Ovary (tissue), 10 donors: ENCODE measurements at places on chromosomes 2 and 18.

- no peak for DNase-seq
Observed at GRCh38 chr2:170836027-170836426, 19.3 kb downstream of the GAD1 start.

DNA sequence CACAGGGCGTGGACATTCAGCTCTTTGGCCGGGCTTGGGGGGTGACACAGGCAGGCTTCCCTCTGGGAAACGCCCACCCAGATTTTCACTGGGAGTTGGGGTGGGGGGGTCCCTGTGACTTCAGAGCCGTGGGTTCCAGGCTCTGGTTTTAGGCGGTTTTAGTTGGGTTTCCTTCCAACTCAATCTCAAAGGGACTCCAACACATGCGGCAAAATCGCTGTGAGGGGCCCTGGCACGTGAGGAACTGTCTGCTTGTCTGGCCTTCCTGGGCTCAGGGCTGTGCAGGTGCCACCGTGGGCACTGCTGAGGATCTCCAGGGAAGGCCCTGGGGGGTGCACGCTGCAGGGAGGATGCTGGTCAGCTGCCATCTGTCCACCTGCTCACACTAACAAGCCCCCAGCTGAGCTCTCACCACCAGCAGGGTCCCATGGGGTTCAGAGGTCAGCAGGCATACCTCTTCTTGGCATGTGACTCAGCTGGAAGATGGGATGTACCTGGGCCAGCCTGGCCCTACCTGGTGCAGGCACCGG, 11.7 kb downstream of the HS6ST1 start:
- no peak for DNase-seq

- DNase-seq = no peak
Observed at GRCh38 chr18:12121175-12122042, 27.8 kb downstream of the ANKRD62 start.

DNA sequence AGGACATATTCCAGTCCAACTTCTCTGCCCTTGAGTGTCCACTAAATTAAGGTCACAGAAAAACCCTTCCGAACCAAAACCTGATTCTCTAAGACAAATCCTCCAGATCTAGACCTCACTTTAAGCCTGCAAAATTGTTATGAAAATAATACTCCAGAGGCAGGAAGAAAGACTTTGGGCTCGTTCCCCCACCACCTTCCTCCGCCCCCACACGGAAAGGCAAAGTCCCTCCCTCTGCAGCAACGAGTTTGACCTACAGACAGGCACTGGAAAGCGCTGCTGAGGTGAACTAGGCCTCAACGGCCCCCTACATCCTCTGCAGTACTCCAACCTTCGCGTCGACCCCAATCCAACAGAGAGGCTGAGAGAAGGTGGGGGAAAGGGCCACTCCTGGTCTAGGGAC, 808 bp downstream of the ATP5MC3 start:
- DNase-seq = peak; percentile 25
